ENCODE measurements at places on chromosomes 16 and 17.

DNA sequence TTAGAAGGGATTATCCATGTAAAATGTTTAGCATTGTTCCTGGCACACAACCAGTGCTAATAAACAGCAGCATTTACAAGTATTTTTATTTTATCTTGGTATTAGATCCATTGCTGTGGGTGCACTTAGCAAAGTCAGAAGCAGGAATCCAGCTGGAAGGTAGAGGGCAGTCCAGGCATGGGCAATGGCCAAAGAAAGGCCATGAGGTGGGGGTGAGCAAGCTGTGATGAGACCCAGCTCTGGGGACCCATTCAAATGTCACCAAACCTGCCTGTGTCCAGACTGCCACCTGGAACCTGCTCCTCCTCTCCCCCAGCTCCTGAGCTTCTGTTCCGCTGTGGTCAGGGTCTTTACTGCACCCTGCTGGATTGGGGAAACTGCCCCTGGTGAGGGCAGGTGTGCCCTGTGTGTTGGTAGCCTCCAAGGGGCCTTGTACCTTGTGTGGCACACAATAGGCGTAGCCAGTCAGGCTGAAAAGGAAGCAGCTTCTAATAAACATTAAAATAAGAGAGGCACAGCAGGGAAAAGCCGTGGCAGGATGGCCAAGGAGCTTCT lies 118.0 kb upstream of the CRHR1 start:
- no peak for DNase-seq

GRCh38 chr16:58733248-58733670 lies 857 bp downstream of the GOT2 start:
- DNase-seq: no peak

DNA sequence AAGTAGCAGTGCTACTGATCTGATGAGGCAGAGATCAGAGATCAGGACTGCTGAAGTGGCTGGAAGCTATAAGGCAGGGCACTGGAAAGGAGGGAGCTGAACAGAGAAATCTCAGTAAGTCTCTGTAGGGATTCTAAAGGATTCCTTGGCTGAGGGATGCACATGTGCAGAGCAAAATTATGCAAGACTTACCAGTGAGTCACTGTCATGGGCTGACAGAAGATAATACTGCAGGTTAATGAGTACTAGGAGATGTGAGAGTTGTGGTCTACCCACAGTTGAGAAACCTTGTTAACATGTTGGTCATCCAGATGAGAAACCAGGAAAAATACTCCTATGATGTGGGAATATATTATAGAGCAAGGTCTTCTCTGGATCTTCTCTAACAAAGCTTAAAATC lies 378.1 kb downstream of the HAPSTR1 start:
- DNase-seq: no peak

- no peak for DNase-seq
These were observed 741 bp upstream of the TLCD3A start for GRCh38 chr17:731644-732066.

GRCh38 chr17:5364156-5364555 lies 55.3 kb downstream of the NUP88 start:
- DNase-seq: no peak

DNA sequence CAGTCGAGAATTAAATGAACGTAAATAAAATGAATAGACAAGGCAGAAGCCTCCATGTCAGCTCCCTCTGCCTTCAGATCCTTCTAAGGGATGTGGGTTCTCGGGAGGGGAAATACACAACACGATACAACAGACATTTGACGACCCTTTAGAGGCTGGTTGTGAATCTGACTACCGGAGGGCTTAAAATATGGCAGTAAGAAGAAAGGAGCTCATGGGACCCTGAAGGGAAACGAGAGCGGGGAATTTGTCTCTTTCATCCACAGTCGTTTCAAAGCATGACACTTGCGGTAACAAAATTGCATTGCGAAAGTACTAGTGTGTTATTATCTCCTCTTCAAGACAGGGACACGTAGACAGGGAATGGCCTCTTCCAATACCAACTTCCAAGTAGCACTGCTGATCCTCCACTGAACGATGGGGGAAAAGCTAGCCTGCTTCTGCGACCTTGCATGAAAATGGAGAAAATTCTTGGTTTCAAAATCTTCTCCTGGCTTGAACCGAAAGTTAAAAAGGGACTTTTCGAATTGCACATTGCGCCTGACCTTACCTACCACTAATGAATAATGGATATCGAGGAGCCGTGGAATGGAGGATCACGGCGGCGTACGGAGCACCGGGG lies 1.2 kb upstream of the TNRC6C start:
- no peak for DNase-seq

- no peak for DNase-seq
These were observed 24.0 kb downstream of the GGA3 start for GRCh38 chr17:75237100-75238014.

DNA sequence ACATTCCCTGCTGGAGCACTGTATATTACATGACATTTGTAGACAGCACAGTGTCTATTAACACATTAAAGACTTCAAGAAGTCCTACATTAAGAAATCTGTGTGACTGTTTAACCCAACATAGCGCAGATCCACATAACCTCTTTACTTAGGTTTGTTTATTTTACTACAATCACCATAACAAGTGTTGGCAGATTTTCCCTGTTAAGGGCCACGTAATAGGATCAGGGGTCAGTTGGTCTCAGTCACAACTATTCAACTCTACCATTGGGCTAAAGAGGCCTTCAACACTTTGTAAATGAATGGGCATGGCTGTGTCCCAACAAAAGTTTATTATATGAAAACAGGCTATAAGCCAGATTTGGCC lies 51.3 kb upstream of the ADORA2B start:
- DNase-seq: no peak

Measured in activated CD4-positive, alpha-beta T cell treated with anti-CD3 and anti-CD28 coated beads, Interleukin-2, amount 50 U/mL, for 48 hours (primary cell).